ENCODE measurements at places on chromosomes 3 and 15. TPM values are rescaled to one million over a fixed set of nuclear protein-coding genes. Genes with fewer than 3 reads are reported as not detected.

DNA sequence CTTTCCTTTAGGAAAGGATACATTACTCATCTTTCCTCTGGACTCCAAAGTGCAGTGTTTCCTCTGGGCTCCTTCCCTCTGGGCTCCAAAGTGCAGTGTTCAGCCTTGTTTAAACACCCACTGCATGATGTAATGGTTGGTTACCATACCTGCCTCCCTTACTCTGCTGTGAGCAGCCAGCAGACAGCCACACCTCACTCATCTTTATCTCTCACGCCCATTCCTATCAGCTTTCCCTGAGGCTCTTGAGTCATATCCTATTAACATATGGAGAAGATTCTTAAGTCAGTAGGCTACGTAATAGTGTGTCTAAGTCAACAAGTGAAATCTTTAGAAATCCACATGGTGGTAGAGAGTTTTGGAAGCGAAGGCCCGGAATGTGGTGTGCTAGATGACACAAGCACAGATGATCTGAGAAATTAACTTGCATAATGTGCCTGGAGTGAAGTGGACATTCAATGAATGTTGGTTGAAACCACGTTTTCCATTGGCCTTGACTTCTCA is 97.2 kb upstream of the CTNNB1 start:
- H3K27me3 ChIP-seq = peaks cover 18% of the 10 kb centered on the region
- no peak overlapping the region for H3K27ac ChIP-seq
- H3K4me3 ChIP-seq = no peak overlapping the region
- H3K4me1 ChIP-seq = peaks cover 3% of the 10 kb centered on the region
- H3K36me3 ChIP-seq = no peaks in the 10 kb centered on the region

- no peak overlapping the region for H3K4me3 ChIP-seq
- no peak for DNase-seq
- peaks cover 11% of the 10 kb centered on the region for H3K4me1 ChIP-seq
- H3K27ac ChIP-seq = no peak overlapping the region
Observed at GRCh38 chr3:101824702-101825101, 24.6 kb upstream of the NFKBIZ start.

GRCh38 chr3:177795859-177796258 is 598.6 kb upstream of the TBL1XR1 start:
- H3K36me3 ChIP-seq = no peaks in the 10 kb centered on the region
- no peak overlapping the region for H3K27ac ChIP-seq
- DNase-seq = no peak
- no peaks in the 10 kb centered on the region for H3K27me3 ChIP-seq
- H3K4me3 ChIP-seq = no peak overlapping the region
- no peaks in the 10 kb centered on the region for H3K4me1 ChIP-seq

GRCh38 chr3:41394896-41395295 is 195.6 kb downstream of the CTNNB1 start:
- no peak overlapping the region for H3K27ac ChIP-seq
- H3K27me3 ChIP-seq = no peaks in the 10 kb centered on the region
- H3K4me1 ChIP-seq = no peaks in the 10 kb centered on the region
- no peak for DNase-seq

The DNAH12 gene
- total RNA-seq = 1.1 TPM

The AADACL2 gene
- total RNA-seq = not detected

DNA sequence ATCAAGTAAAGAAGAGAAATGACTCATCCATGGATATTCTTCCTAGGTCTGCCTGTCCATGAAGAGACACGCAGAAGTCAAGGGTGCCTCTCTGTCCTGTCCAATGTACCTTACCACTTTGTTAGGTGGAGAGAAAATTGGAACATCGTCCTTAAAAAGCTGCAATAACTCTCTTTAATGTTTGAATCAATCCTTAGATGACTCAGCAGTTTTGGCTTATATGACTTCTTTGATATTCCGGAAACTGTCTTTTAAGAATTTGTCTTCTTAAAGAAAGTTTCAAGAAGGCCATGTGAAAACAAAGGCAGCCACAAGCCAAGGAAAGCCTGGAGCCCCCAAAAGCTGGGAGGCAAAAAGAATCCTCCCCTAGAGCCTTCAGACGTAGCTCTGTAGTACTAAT is 49.2 kb downstream of the MRPL3 start:
- H3K36me3 ChIP-seq = no peaks in the 10 kb centered on the region
- H3K4me1 ChIP-seq = peaks cover 26% of the 10 kb centered on the region
- no peak overlapping the region for H3K4me3 ChIP-seq
- no peak for DNase-seq
- no peak overlapping the region for H3K27ac ChIP-seq

DNA sequence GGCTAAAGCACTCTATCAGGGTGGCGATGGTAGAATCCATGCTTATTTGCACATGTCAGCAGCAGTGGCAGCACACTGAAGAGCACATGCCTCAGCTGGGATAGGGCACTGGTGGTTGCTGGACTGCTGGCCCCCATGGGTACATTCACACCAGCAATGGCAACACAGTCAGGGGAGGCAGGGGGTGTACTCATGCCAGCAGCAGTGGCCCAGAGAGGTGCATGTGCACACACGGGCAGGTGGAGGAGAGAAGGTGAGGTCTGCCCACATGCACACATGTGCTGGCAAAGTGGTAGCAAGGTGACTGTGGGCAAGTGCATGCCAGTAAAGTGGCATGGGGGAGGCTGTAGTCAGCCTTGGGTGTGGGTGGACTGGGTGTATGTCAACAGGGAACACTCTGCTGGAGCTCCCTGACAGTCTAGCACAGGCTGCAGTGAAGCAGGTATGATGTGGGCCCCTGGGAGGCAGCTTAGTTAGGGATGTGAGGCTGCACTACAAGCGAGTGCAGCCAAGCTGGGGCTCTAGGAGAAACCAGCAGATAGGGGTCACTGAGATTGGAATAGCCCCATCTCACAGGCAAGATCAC is 53.9 kb upstream of the NPAP1 start:
- H3K36me3 ChIP-seq = peaks cover 6% of the 10 kb centered on the region
- H3K27ac ChIP-seq = no peak overlapping the region
- H3K4me3 ChIP-seq = no peak overlapping the region
- no peaks in the 10 kb centered on the region for H3K27me3 ChIP-seq

DNA sequence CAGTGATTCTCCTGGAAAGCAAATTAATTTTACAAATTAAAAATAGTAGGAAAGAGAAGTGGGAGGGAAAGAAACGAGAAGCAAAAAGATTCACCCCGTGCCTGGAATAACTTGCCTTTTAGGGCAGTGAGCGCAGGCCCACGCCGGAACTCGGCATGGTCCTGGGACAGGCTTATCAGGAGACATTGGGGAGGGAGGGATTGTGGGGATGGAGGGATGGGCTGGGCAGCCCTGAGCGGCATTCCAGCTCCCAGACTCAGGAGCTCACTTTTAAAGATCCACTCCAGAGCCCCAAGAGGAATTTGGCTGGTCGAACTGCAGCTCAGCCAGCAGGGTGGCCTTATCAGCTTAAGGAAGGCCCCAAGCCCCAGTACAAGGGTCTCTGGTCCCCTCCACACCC is 117.9 kb downstream of the ADCY5 start:
- no peaks in the 10 kb centered on the region for H3K27me3 ChIP-seq
- no peak overlapping the region for H3K27ac ChIP-seq
- no peak for DNase-seq
- H3K4me3 ChIP-seq = no peak overlapping the region

DNA sequence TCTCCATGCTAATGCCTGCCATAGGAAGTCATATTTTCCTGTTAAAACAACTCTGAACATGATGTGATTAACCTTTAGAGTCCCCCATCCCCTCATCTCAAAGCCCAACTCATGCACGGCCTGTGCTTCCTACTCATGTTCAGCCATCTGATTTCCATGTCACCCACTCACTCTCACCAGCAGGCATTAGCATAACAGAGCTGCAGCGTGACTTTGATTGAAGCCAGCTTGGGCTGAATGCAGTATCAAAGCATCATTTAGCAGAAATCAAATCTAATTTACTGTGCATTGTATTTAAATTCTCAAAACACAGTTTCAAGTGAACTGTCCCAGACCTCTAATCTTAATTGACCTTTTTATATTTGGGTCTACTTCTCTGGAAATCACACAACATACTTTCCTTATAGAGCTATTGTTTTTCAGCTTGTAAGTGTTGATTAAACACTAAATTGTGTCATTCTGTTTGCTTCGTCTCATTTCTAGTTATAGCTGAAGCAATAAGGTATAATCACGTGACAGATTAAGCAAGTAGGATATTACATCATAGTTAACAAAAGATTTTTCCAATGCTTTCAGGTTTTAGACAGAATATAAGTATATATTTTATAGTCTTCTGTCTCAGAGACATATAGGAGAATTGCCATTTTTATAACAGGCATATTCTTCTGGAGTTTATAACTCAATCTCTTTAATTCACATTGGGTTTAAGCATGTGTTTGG is 501.5 kb downstream of the ROBO2 start:
- peaks cover 15% of the 10 kb centered on the region for H3K4me1 ChIP-seq
- H3K27me3 ChIP-seq = no peaks in the 10 kb centered on the region
- H3K27ac ChIP-seq = no peak overlapping the region

The GOLGA8R gene
- 0.31 TPM for total RNA-seq

The ALS2CL gene
- 3.7 TPM for total RNA-seq

The TMEM44 gene
- total RNA-seq = 44.7 TPM

The GPR156 gene
- 0.41 TPM for total RNA-seq

DNA sequence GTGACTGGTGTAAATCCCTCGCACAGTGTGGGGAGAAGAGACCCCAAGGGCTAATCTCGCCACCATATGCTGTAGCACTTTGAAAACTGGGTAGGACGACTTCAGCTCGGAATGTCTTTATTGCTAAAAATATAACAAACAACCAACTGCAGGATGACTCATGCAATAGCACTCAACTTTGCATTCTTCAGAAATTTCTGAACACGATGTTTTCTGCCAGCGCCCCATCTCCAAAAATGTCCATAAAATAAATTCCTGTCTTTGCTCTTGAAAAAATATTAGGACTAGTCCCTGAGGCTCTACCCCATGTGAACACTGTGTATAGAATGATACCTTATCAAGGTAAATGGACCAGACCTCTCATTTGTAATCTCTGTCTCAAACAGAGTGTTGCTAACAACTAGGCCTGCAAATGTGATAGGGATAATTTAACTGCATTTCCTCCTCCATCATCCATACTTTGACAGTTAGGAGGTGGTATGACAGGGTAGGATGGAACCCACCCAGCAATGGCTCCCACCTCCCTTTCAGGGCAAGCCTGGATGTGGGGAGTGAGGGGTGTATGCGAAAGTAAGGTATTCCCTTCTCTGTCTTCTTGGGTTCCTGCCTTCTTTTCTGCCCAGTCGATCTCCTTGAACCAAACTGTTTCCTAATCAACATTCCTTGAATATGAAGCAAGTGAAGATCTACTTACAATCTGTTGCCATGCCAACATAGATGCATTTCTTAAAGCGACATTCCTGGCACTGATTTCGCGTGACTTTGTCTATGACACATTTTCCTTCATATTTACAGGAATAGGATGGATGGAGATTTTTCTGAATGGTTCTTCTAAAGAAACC is 201.1 kb downstream of the NR1D2 start:
- peaks cover 6% of the 10 kb centered on the region for H3K36me3 ChIP-seq
- H3K27me3 ChIP-seq = peaks cover 2% of the 10 kb centered on the region

GRCh38 chr3:187966636-187967406 is 187.1 kb upstream of the LPP start:
- DNase-seq = no peak
- H3K27ac ChIP-seq = no peak overlapping the region
- peaks cover 13% of the 10 kb centered on the region for H3K27me3 ChIP-seq
- H3K4me1 ChIP-seq = no peaks in the 10 kb centered on the region

The TERC gene
- 12.4 TPM for total RNA-seq

- H3K36me3 ChIP-seq = no peaks in the 10 kb centered on the region
- no peak overlapping the region for H3K4me3 ChIP-seq
- H3K27me3 ChIP-seq = peaks cover 34% of the 10 kb centered on the region
Observed at GRCh38 chr15:77025941-77026411, 31.1 kb downstream of the PSTPIP1 start.

DNA sequence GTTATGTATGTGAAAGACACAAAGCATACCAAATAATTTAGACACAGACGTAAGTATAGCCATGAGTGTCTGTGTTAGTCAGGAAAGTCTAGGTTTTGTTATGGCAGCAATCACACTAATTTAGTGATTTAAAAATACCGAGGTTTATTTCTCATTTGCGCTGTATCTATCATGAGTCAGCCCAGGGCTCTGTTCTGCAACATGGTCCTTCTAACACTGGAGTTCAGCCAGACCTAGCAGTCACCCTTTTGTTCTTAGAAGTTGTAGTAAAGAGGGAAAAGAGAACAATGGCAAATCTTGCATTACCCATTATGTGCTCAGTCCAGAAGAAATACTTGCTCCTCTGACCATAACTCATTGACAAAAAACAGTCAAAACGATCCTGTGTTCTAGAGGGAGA is 311.5 kb downstream of the NLGN1 start:
- H3K27me3 ChIP-seq = no peaks in the 10 kb centered on the region
- H3K27ac ChIP-seq = no peak overlapping the region
- DNase-seq = no peak

GRCh38 chr3:72317491-72317890 is 530.8 kb downstream of the SHQ1 start:
- H3K27ac ChIP-seq = no peak overlapping the region
- peaks cover 3% of the 10 kb centered on the region for H3K4me1 ChIP-seq
- H3K4me3 ChIP-seq = no peak overlapping the region
- no peak for DNase-seq
- H3K27me3 ChIP-seq = no peaks in the 10 kb centered on the region

DNA sequence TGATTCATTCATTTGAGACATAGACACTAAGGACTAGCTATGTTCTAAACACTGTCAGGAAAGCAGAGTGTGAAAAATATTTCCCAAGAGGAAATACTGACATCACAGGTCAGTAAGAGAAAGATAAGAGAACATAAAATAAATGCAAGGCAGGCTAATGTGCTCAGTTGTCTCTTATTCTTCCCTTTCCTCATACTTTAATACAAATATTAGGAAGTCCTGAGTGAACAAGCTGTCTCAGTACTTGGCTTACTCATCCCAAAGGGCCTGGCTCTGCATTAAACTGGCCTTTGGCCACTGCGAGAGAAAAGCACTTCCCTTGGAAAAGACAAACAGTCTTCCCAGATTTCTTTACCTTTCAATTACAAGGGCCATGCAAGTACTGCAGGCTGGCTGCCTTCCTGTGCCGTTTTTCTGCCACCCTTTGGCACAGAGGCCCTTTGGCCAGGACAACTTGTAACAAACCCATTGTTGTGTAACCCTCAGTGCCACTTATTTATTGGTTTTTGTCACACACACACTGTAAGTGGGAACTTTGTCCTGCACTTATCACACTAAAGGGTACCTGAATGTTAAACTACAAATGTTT is 31.7 kb downstream of the EDC3 start:
- peak overlapping the region; percentile 62 for H3K27ac ChIP-seq
- H3K27me3 ChIP-seq = no peaks in the 10 kb centered on the region
- H3K36me3 ChIP-seq = peaks cover 3% of the 10 kb centered on the region
- H3K4me1 ChIP-seq = no peaks in the 10 kb centered on the region
- no peak for DNase-seq
- no peak overlapping the region for H3K4me3 ChIP-seq

GRCh38 chr15:57735891-57736290 is 29.4 kb downstream of the POLR2M start:
- no peak overlapping the region for H3K27ac ChIP-seq
- peaks cover 2% of the 10 kb centered on the region for H3K36me3 ChIP-seq
- no peak overlapping the region for H3K4me3 ChIP-seq
- no peaks in the 10 kb centered on the region for H3K27me3 ChIP-seq

The CDHR4 gene
- not detected for total RNA-seq

- no peak overlapping the region for H3K27ac ChIP-seq
- peaks cover 3% of the 10 kb centered on the region for H3K36me3 ChIP-seq
Observed at GRCh38 chr3:172635588-172635987, 75.3 kb downstream of the NCEH1 start.

Measured in progenitor cell of endocrine pancreas (in vitro differentiated cells).